ENCODE measurements at places on chromosomes 5 and 9. TPM values are rescaled to one million over a fixed set of nuclear protein-coding genes. Genes with fewer than 3 reads are reported as not detected.
A peak's percentile ranks its signal among the peaks of the same experiment; 100 is the strongest.

GRCh38 chr5:123605822-123606221, 93.8 kb downstream of the CSNK1G3 start:
- DNase-seq = no peak

- no peak for DNase-seq
Observed at GRCh38 chr5:67085616-67086015, 111.0 kb downstream of the CD180 start.

Gene UHRF2
- 56.5 TPM for total RNA-seq

GRCh38 chr5:52996979-52997378, 7.8 kb downstream of the ITGA2 start:
- DNase-seq = no peak

GRCh38 chr5:171149772-171150171, 159.3 kb upstream of the TLX3 start:
- no peak for DNase-seq

DNA sequence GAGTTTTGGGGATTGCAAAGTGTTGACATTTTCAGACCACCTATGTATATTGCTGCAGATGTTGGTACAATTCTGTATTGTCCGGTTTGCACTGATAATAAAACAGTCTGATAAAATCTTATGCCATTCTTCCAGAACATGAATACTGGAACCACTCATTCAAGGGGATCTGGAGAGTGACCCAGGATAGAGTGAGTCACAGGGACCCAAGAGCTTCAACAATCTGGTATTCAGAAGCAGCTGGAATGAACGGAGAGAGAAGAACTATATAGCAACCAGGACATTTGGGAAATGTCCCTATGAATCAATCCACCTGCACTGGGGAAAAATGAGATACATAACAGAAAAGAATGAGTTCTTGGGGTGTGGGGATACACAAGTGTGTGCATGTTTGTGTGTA, 73.3 kb downstream of the SH3TC2 start:
- DNase-seq = no peak

Gene LECT2
- not detected for total RNA-seq

Gene PFN3
- total RNA-seq = not detected

DNA sequence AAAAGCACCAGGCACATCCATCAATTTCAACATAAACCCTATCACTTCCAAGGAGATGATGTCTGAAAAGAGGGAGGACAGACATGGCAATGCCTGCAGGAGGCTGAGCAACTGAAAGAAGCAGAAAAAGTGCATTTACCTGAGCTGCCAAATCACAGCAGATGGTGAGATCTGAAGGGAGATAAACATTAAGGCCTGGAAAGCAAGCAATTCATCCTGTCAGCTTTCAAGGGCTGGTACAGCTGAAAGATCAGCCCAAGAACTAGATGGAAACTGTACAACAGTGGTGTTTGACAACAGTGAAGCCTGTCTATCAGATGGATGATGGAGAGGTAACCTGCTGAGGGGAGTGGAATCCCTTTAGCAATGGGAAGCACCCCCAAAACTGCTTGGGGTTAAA, 433.2 kb upstream of the ZNF608 start:
- no peak for DNase-seq

GRCh38 chr5:83227611-83228010, 150.3 kb downstream of the XRCC4 start:
- no peak for DNase-seq

- DNase-seq = peak; percentile 74
Observed at GRCh38 chr5:134511796-134512660, 13.4 kb upstream of the JADE2 start.

DNA sequence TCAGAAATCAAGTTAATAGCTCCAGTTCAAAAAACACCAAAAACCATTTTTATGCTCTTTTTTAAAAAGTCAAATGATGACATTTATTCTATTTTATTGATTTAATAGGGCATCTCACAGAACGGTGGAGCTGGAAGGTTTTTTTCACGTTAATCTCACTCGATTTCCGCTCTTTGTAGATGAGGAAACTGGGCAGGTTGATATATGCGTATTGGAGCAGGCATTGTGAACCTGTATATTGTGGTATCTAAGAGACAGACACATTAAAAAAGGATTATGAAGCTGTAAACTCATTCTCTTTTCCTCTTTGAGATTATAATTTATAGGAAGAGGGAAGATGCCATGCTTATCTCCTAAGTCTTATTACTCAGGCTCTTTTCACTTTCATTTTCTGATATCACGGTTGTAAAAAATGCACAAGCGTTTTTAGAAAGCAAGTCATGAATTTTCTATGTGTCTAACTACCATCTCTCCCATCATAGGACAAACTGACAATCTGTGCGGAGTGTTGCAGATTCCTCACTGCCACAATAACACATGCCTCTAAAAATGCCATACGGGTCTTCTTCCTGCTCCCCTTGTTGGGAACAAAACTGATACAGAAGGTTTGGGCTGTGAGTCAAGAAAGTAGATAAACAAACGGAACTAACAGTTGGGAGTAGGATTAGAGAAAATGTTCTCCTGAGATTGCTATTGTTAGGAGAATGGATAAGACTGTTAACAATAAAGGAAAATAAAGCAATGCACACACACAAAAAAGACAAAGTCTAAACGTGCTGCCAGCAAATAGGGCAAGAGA, 1997.7 kb downstream of the MAT2B start:
- no peak for DNase-seq

Gene FOXD4
- total RNA-seq = not detected

Gene SH3TC2
- total RNA-seq = 70.0 TPM

GRCh38 chr5:143842920-143843319, 31.0 kb downstream of the HMHB1 start:
- no peak for DNase-seq

Gene PAPPA
- 4.9 TPM for total RNA-seq

Gene CARD6
- 17.1 TPM for total RNA-seq

- no peak for DNase-seq
Observed at GRCh38 chr9:112075009-112075378, 100.1 kb downstream of the SUSD1 start.

Gene C9orf78
- 38.7 TPM for total RNA-seq

Gene ZNF462
- total RNA-seq = 74.8 TPM

Gene SEMA5A
- total RNA-seq = 57.0 TPM

DNA sequence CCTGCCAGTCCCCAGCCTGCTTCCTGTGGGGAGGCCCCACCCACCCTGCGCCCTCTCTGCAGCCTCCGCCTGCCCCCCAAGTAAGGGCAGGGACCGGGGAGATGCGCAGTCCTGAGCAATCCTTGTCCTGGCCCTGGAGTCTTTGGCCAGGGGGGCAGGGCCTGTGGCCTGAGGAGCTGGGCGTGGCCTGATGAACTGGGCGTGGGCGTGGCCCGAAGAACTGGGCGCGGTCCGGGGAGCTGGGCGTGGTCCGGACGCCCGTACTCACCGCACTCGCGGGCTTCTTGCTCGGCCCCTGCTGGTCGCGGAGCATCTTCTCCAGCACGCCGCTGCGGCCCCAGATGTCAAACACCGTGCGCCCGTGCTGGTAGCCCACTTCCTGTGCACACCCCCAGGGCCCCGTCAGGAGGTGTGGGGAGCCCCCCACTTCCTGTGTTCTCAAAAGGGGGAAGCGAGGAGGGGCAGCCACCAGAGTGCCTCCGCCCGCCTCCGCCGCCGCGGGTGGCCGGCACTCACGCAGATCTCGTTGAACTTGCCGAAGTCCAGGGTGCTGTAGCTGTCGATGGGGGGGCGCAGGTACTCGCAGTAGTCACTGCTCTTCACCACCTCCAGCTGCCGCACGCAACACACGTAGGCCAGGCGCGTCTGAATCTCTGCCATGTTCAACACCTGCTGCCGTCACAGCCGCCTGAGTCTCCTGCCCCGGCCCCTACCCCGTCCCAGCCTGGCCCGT, 2.7 kb upstream of the NSMF start:
- DNase-seq = no peak

- DNase-seq = no peak
Observed at GRCh38 chr9:16309082-16309468, 561.4 kb downstream of the BNC2 start.

DNA sequence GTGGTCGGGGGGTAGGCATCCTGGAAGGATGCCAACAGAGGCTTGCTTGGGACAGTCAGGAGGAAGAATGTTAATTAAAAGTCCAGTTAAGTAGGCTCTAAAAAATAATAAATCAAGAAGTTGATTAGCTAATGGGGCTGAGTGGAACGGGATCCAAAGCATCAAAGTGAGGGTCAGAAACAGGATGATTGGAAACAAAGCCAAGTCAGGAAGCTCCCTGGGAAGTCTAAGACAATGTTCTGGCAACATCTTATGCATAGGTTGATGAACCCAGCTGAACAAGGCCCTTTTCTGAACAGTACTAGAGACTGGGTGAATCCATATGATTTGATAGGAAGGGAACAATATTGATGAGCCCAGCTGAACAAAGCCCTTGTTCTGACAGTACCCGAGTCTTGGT, 50.2 kb upstream of the STARD4 start:
- no peak for DNase-seq

- no peak for DNase-seq
Observed at GRCh38 chr5:155125551-155126095, 112.1 kb downstream of the KIF4B start.

DNA sequence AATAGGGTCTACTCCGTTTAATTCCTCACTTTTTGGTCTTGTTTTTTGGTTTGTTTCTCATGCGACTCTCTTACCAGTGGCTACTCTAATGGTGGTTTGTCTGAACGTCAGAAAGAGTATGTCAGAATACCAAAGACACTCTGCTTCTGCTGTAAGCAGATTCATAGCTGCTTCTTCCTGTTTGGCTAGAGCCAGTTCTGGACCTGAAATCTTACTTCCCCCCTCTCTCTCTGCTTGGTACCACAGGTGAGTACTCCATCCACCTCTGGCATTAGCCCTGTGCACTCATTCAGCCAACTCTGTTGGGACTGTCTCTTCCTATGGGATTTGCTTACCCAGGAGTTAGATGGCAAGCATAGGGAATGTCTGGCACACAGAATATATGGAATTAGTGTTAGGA, 6.6 kb downstream of the ZCCHC7 start:
- DNase-seq = no peak

- DNase-seq = peak; percentile 64
Observed at GRCh38 chr5:88889189-88890069, 6.4 kb upstream of the MEF2C start.

DNA sequence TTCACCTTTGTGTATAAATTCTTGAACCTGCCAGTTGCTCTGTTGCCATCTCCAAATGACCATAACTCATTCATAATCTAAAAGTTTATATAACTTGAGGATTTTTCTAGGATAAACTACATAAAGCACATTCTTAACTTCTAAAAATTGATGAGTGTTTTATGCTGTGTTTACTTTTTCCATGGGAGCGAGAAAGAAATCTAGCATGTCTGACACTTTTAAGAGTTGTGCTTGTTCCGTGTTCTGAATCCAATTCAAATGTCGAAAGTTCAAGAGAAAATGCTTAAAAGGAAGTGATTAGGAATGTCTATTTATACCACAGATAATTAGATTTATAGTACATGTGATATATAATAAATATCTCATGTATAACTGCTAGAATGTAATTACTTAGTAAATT, 154.4 kb downstream of the DEPDC1B start:
- no peak for DNase-seq

DNA sequence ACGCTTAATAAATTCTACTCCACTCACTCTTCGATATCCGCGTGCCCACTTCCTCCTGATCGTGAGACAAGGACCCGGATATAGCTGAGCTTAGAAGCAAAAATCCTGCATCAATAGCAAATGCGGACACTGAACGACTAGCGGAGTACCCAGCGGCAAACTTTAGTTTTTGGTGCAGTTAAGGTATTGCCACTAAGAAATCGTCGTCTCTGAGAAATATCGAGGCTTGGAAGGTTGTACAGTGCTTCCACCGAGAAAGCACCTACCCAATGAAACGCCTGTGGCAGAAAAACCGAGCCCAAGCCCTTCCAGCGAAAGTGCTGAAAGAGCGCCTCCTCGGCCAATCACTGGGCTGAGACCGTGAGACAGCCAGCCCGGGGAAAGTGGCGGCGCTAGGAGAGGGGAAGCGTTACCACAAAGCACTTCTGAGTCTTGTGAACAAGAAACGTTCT, 32.2 kb downstream of the ANXA2R start:
- DNase-seq = peak; percentile 65

DNA sequence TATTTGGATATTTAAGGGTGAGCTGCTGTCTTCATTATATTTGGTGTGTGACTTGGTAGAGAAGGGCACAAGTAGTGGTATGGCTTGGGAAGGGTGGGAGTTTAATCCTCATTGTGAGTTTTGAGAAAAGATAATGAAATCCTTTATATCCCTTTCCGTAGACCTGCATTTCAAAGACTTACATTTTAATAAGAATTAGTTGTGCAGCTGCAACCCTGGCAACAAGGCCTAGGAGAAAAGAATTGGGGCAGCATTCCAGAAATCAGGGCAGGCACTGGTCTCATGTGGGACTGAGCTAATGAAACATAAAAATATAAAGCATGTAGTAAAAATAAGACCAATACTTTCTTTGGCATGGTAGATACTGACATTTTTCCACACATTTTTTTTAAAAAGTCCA, 60.5 kb downstream of the CDC42SE2 start:
- no peak for DNase-seq

- no peak for DNase-seq
Observed at GRCh38 chr9:1957856-1958255, 57.3 kb upstream of the SMARCA2 start.
